ENCODE measurements at places on chromosomes 3 and 15.
A peak's percentile ranks its signal among the peaks of the same experiment; 100 is the strongest.

DNA sequence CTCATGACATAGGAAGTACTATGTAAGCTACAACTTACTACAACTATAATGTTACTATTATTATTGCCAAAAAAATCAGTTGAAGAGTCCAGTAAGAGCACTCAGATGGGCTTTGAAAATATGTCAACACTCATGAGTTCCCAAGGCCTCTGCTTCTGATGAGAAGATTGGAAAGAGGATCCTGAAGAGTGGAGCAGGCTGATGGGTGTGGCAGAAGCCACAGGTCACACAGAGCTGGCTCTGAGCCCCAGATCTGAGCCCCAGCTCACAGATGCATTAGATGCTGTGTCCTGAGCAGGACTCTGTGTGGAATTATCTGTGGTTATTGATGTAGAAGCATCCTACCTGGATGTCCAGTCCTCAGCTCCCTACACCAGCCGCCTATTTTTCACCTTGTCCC is 65.6 kb downstream of the SPSB4 start:
- no peak for DNase-seq

DNA sequence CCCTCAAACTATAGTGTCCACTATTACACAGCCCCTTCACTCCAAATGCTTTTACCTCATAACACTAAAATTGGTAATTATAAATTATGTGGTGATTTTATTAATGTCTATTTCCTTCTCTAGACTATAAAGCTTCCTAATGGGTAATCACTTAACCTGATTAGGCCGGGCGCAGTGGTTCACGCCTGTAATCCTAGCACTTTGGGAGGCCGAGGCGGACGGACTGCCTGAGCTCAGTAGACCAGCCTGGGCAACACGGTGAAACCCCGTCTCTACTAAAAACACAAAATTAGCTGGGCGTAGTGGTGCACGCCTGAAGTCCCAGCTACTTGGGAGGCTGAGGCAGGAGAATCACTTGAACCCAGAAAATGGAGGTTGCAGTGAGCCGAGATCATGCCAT is 71.3 kb upstream of the PYGO1 start:
- DNase-seq = no peak

- DNase-seq = no peak
Observed at GRCh38 chr3:148289159-148289558, 408.5 kb upstream of the AGTR1 start.

- DNase-seq = no peak
Observed at GRCh38 chr3:122496508-122496907, 18.2 kb downstream of the KPNA1 start.

- DNase-seq = no peak
Observed at GRCh38 chr3:184864000-184864399, 52.0 kb downstream of the VPS8 start.

DNA sequence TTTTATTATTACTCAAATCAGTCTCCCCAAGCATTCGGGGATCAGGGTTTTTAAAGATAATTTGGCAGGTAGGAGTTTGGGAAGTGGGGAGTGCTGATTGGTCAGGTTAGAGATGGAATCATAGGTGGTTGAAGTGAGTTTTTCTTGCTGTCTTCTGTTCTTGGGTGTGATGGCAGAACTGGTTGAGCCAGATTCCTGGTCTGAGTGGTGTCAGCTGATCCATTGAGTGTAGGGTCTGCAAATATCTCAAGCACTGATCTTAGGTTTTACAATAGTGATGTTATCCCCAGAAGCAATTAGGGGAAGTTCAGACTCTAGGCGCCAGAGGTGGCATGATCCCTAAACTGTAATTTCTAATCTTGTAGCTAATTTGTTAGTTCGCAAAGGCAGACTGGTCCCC is 20.6 kb upstream of the TRANK1 start:
- DNase-seq = no peak

- no peak for DNase-seq
Observed at GRCh38 chr15:85630311-85630710, 164.4 kb downstream of the KLHL25 start.

DNA sequence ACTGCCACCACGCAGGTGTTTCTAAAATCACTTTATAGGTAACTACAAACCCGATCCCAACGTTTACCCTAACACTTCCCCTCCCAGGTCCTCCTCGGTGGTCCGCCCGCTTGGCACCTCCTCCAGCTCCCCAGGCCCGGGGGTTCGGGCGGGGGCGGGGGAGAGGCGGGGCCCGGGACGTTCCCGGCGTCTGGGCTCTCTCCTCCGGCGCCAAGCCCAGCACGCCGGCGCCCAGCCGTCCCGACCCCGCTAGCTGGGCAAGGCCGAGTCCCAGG is 562 bp downstream of the CGGBP1 start:
- DNase-seq = no peak

- DNase-seq = no peak
Observed at GRCh38 chr3:48716508-48716981, 476 bp downstream of the IP6K2 start.

DNA sequence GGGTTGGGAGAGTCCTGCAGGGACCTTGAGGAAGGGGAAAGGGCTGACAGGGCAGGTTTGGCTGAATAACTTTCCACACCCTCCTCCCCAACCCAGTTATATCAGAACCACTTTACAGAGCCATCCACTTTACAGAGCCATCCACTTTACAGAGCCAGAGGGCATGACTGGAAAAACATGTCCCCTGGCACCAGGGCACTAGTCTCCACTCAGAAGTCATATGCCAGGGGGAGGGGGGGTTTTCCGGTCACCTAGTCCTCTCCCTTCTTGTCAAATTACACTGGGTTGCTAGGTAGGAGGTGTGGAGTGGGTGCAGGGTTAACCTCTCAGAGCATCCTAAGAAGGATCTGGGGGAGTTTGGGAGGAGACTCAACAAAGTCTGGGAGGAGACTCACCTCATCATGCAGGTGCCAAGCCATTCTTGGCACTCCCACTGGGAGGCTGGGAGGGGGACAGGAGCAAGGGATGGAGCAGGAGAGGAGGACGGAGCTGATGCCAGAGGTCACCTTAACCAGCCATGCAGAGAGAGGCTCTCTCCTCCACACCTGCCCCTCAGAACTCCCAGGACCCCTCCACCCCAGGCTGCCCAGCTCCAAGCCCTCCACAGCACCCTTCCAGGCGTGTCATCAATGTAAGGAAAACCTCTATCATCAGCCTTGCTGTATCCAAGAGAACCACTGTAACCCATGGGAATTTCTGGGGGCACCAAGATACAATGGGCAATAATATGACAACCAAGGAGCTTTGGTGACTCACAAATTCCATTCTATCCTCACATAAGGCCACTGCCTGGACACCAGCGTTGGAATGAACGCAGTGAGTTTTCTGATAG is 1.7 kb downstream of the LRRC2 start:
- no peak for DNase-seq

GRCh38 chr15:41860049-41860828 is 21.6 kb downstream of the PLA2G4B start:
- no peak for DNase-seq

DNA sequence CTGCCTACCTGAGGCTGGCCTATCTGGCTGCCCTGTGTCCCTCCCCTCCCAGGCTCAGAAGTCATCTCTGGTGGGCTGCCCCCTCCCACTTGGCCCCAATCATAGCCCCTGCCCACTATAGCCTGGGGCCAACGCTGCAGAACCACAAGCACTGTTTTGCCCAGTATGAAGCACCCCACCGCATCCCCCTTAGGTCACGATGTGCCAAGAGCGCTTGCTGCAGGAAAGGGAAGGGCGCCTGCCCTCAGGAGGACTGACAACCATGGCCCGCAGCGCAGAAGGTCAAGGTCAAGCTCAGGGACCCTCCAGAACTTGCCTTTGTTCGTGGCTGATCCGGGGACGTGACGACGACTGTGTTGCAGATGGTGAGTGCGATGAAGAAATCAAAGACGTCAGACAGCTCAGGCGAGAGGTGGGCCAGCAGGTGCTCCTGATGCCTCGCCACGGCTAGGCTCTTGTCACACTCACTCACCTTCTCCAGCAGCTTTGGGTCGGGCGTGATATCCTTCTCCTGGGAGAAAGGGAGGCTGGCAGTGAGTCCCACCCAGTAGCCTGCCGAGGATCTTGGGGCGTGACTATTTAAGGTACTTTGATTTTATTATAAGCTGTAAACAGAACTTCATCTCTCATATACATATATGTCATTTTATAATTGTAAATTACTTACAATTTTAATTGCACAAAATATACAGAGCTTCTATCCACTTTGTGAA is 146.6 kb downstream of the ATP10A start:
- DNase-seq = no peak

DNA sequence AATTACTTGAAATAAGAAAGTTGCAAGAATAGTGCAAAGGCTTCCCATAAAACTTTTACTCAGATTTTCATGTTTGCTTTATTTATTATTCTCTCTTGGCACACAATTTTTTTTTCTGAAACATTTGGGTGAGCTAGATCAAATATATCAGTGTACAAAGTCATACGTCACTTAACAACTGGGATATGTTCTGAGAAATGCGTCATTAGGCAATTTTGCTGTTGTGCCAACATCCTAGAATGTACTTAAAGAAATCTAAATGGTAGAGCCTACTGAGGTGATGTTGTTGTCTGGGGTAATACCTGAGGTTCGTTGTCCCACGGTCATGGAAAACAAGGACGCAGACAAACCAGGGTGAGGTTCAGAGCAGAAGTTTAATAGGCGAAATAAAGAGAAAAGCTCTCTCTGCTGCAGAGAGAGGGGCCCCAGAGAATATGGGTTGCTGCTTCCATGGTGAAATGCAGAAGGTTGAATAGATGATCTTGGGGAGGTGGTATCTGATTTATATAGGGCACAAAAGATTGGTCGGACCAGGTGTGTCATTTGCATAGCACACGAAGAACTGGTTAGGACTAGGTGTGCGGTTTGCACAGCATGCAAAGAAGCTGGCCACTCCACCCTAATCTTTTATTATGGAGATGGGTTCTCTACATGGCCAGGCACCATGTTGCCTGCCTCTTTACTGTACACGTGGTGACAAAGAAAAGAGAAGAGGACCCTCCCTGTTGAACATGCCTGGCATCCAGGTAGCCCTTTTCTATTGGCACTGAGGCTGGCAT is 8.8 kb upstream of the GRAMD1C start:
- DNase-seq = no peak

- DNase-seq = no peak
Observed at GRCh38 chr15:69860321-69860720, 237.4 kb downstream of the TLE3 start.

DNA sequence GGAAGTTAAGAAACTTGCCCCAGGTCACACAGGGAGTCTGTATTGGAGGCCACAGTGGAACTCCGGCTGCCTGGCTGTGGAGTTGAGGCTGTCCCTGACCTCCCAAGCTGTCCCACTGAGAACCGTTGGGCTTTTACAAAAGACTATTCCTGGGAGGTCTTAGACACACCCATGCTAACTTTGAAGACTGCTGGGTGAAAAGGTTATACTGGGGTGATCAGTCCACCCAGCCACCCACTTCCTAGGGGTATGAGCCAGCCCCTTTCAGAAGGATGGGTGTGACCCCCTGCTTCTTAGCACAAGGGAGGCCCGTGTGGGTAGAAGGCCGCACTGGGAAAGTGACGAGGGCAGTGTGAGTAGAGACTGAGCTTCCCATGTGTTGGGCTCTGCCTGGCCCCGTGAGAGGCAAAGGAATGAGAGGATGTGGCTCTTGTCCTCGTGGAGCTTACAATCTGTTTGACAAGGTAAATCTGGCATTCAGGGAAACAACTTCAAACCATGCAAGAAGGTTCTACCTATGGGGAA is 19.0 kb downstream of the MRAS start:
- no peak for DNase-seq

- DNase-seq = no peak
Observed at GRCh38 chr15:70566047-70566835, 197.1 kb downstream of the UACA start.

DNA sequence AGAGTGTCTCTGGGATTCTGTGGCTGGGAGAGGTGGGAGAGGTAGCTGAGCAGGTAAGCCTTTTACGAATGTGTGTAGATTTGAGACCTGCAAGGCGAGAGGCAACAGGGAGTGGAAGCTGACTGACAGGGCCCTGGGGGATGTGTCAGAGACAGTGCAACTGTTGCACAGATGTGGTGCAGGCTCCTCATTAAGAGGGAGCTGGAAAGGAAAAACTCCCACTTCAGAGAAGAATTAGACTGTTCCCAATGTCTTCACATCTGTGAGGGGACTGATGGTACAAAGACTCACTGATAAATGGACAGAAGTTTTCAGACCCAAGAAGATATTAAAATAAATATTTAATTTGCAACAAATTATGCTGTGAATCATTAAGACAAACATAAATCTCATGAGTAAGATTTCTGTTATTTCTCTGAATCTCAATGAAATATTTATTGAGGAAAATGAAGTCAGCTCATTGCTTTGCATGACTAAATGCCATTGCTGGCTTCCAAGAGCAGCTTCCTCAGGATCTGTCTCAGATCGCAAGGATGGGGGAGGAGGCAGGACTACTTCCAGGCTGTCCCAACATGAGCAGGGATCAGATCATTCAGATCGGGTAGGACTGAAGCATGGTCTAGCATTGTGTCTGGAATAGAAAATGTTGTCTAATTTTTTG is 127.3 kb upstream of the ROPN1 start:
- DNase-seq = no peak

DNA sequence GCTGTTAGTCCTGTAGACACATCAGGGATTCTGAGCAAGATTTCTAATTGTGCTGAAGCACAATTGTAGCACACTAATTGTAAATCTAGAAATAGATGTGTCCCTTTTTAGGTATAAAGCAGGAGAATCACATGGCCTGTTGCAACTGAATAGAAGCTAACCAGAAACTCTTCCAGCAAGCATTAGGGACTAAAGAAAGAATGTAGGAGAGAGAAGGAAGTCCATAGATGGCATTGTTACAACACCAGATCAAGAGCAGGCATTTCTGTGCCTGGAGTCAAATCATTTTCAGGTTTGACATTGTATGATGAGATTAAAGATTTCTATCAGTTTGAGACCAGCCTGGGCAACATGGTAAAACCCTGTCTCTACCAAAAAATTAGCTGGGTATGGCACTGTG is 27.4 kb downstream of the CALML4 start:
- DNase-seq = no peak

- no peak for DNase-seq
Observed at GRCh38 chr15:94386351-94386750, 155.0 kb downstream of the MCTP2 start.

DNA sequence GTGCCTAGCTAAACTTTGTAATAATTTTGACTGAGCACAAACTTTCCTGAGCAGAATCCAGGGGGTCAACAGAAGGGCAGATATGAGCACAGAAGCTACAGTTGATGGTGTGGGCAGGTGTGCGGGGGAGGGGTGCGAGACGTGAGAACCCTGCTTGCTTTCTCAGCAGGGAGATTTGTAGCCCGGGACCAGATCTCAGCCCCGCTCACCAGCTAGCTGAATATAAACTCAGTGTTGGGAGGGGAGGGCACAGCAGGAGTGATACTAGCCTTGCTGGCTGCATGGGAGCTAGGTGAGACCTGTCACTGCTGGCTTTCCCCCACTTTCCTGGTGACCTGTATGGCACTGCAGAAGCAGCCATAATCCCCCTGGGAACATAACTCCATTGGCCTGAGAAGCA is 83.4 kb downstream of the CLDN1 start:
- DNase-seq = no peak

GRCh38 chr3:46882377-46883053 is 5.0 kb downstream of the PTH1R start:
- no peak for DNase-seq

DNA sequence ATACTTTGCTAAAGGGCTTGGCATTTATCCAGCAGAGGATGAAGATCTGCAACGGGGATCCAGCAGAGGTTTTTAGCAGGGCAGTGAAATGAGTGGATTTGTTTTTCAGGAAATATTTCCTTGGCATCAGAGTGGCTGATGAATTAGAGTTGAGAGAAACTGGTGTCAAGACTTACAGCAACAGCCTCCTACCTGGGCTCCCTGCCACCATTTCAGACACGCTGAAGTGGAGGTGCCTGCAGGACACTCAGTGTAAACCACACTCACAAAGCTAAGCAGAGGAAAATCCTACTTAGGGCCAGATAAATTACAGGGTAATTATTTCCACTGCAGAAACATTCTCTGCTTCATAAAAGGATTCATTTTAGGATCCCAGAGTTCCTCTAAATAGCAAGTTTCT is 519.7 kb downstream of the FGF12 start:
- DNase-seq = peak; percentile 47
